HFFc6 (cell line): ENCODE measurements at places on chromosomes 1 and 21. TPM values are rescaled to one million over a fixed set of nuclear protein-coding genes. Genes with fewer than 3 reads are reported as not detected.

LYPD8 gene
- total RNA-seq: not detected in 2 replicates

TMCO1 gene
- 140 to 177 TPM (median 158 TPM) in 3 replicates for total RNA-seq

CSMD2 gene
- 0.77 and 2.8 TPM in 2 replicates for total RNA-seq

- H3K27me3 ChIP-seq: 0 out of 2 replicates have a peak, but pooled peaks cover 1% of the 10 kb centered on the region
- no peaks in the 10 kb centered on the region for H3K4me1 ChIP-seq
Observed at GRCh38 chr1:62046927-62047326, 147.7 kb upstream of the L1TD1 start.

DNA sequence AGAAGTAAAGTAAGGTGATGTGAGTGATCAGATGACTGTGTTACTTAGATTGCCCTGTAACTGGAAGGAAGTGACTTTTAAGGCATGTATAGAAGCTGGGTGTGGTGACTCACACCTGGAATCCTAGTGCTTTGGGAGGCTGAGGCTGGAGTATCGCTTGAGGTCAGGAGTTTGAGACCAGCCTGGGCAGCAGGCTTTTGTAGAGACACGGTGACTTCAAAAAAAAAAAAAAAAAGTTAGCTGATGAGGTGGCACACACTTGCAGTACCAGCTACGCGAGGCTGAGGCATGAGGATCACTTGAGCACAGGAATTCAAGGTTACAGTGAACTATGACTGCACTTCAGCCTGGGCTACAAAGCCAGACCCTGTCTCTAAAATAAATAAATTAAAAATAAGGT is 2.3 kb upstream of the USP16 start:
- no peak for DNase-seq
- peaks cover 14% of the 10 kb centered on the region for H3K36me3 ChIP-seq

DNA sequence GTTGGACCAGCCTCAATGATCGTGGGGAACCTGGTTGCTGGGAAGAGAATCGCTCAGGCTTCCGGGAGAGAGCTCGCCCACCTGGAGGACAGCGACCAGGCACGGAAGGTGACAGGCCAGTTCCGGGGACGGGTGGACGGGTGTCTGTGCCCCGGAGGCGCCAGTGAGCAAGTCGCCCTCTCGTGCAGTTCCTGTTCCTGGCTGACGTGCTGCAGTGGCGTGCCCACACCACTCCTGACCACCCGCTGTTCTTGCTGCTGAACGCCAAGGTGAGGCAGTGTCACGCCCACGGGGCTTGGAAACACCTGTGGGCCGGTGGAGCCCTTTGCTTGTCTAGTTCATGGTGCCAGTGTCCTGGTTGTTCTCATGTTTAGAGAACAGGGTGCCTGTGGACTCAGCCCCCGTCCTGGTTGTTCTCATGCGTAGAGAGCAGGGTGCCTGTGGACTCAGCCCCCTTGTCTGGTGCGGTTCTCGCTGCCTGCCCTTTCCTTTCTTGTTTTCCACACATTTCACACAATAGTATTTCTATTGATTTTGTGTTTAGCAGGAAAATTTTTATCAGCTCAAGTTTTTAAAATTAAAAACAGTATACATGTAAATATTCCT is 53.1 kb downstream of the S100B start:
- DNase-seq: no peak
- peaks cover 22% of the 10 kb centered on the region for H3K36me3 ChIP-seq
- no peaks in the 10 kb centered on the region for H3K4me1 ChIP-seq
- H3K27me3 ChIP-seq: peaks cover 3% of the 10 kb centered on the region

DNA sequence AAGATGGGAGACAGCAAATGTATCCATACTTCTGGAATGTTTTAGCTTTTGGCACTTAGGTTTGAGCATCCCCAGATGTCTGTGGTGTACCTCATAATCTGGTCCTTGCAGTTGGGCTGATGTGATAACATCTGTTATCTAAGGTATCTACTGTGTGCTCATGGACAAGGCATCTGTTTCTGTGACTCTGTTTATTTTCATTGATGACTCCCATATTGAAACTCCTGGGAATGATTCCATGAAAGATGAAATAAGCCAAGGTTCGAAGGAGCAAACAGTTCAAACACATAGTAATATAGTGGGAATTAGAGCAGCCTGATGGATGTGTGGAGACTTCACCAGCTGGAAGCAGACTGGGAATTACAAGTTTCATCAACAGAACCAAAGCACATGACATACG is 20.7 kb upstream of the TRIM45 start:
- H3K27me3 ChIP-seq: no peaks in the 10 kb centered on the region
- peaks cover 59% of the 10 kb centered on the region for H3K4me1 ChIP-seq
- peak overlapping the region; percentile 13 for H3K4me3 ChIP-seq
